ENCODE measurements at places on chromosomes 16 and 17. TPM values are rescaled to one million over a fixed set of nuclear protein-coding genes. Genes with fewer than 3 reads are reported as not detected.
A peak's percentile ranks its signal among the peaks of the same experiment; 100 is the strongest.

GRCh38 chr16:50396761-50397535 lies 28.2 kb upstream of the BRD7 start:
- DNase-seq = no peak
- H3K27me3 ChIP-seq = no peaks in the 10 kb centered on the region
- H3K27ac ChIP-seq = no peak overlapping the region
- no peaks in the 10 kb centered on the region for H3K4me1 ChIP-seq

DNA sequence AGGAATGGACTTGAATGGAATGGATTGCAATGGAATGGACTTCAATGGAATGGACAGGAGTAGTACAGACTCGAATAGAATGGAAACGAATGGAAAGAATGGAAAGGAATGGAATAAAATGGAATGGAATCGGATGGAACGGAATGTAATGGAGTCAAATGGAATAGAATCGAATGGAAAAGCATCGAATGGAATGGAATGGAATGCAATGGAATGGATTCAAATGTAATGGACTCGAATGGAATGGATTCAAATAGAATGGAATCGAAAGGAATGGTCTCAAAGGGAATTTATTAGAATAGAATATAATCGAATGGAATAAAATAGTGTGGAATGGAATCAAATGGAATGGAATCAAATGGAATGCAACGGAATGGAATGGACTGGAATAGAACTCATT lies 484.9 kb upstream of the WSB1 start:
- no peaks in the 10 kb centered on the region for H3K27me3 ChIP-seq
- no peaks in the 10 kb centered on the region for H3K36me3 ChIP-seq
- DNase-seq = no peak
- no peak overlapping the region for H3K27ac ChIP-seq
- no peaks in the 10 kb centered on the region for H3K4me1 ChIP-seq

DNA sequence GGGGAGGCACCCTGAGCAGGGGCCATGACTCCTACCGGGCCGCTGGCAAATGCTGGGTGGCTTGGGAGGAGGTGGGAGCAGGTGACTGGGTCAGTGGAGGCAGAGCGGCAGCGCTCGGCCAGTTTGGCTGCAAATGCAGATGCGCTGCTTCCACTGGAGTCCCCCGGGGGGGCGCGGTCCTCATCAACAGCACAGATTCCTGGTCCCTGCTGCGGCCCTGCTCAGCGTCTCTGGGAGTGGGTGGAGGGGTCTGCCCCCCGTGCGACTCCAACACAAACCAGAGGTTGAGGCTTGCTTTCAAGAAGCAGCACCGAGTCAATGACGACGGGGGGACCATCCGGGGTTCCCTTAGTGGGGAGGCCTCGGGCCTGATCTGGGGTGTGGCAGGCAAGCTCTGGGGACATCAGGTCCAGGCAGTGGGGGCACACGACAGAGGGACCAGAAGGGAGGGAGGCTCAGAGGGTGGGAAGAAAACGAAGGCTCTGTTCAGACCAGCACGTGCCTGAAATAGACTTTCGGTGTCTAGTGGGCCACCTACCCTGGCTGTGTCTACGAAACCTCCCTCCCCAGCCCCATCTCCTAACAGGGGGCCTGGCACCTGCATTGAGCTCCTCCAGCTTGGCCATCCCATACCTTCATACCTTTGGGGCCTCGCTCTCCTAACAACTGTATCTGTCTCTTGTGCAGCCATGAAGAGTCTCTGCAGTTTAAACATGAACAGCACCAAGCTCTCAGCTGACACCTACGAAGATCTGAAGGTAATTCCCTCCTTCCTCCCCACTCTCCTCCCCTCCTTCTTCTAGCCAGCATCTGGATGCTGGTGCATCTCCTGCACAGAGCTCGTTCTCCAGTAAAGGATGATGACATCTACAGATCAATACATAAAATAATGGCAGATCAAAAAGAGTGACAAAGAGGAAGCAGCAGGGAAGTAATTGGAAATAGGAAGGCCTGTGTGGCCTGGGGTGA lies 72.5 kb upstream of the PLCG2 start:
- H3K27ac ChIP-seq = no peak overlapping the region
- no peak overlapping the region for H3K4me3 ChIP-seq
- peak; percentile 67 for DNase-seq
- H3K4me1 ChIP-seq = peaks cover 9% of the 10 kb centered on the region
- H3K27me3 ChIP-seq = no peaks in the 10 kb centered on the region

- H3K4me3 ChIP-seq = no peak overlapping the region
- no peaks in the 10 kb centered on the region for H3K36me3 ChIP-seq
- no peaks in the 10 kb centered on the region for H3K27me3 ChIP-seq
- H3K27ac ChIP-seq = no peak overlapping the region
- no peak for DNase-seq
- H3K4me1 ChIP-seq = no peaks in the 10 kb centered on the region
These were observed 25.3 kb downstream of the SRL start for GRCh38 chr16:4216596-4216995.

HSD17B1 gene
- 0.54 TPM for total RNA-seq

ADAM11 gene
- total RNA-seq = 0.79 TPM

SLFN12 gene
- total RNA-seq = 21.6 TPM

DNA sequence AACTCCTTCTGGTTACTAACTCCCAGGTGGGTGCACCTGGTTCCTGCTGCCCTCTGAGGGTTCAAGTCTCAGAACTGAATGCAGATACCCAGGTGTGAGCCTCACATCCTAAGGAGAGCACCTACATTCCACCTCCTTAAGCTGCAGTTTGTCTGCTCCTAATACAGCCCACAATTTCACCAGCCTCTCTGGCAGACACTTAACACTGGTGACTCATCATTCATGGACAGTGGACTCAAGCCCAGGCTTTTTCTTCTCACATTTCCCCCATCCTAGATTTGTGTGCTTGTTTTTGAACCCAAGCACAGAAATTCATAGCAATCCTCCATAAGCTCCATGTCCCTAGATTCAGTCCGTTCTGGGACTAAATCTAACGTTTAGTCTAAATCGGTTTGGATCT lies 7.0 kb upstream of the MAF start:
- no peak overlapping the region for H3K27ac ChIP-seq
- peaks cover 14% of the 10 kb centered on the region for H3K4me1 ChIP-seq
- H3K4me3 ChIP-seq = no peak overlapping the region
- peaks cover 15% of the 10 kb centered on the region for H3K27me3 ChIP-seq
- H3K36me3 ChIP-seq = no peaks in the 10 kb centered on the region

DNA sequence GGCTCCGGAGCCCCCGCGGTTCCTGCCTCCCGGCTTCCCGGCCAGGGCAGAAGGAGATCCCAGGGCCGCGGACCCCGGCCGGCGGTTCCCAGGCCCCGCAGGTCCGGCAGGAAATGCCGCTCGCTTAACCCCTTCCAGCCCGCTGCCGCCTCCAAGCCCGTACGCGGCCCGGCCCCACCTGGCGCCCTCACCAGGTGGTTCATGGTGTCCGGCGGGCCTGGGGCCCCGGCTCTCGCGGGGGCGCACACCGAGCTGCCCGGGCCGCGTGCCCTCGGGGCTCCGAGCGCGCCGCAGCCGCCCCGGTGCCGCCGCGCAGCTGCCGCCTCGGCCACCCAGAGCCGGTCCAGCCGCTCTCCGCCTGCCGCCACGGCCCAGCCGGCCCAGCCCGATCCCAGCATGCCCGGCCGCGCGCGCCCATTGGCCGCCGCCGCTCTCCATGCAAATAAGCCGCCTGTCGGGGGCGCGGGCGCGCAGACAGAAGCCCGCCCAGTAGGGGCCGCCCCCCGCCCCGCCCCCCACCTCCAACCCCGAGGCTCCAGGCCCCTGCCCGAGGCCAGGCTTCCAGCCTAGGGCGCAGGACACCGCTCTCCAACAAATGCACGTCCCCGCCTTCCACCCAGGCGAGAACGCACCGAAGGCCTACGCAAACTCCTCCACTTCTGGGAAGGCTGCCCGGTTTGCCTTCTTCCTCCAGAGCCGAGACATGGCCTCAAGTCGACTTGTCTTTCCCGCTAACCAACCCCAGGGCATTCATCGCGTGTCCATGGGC lies at the start of gene BCAR1:
Gene BCAR1 (minus strand): TSS at position 345 of the 769 bp plus-strand sequence. CDS start 142 bp downstream, at position 203.
- H3K27ac ChIP-seq = peak within 1 kb of the TSS; percentile 78
- peak; percentile 85 for DNase-seq
- H3K4me1 ChIP-seq = peaks cover 99% of the 10 kb centered on the region
- H3K27me3 ChIP-seq = peaks cover 21% of the 10 kb centered on the region

- no peaks in the 10 kb centered on the region for H3K27me3 ChIP-seq
- H3K36me3 ChIP-seq = no peaks in the 10 kb centered on the region
- H3K27ac ChIP-seq = no peak overlapping the region
- no peak for DNase-seq
These were observed 14.8 kb upstream of the WFDC1 start for GRCh38 chr16:84279881-84280280.

- H3K27me3 ChIP-seq = no peaks in the 10 kb centered on the region
- no peak for DNase-seq
- H3K27ac ChIP-seq = no peak overlapping the region
- H3K36me3 ChIP-seq = no peaks in the 10 kb centered on the region
- H3K4me1 ChIP-seq = peaks cover 22% of the 10 kb centered on the region
These were observed 10.5 kb downstream of the FTO start for GRCh38 chr16:53714205-53715022.

- DNase-seq = no peak
- no peak overlapping the region for H3K27ac ChIP-seq
- H3K36me3 ChIP-seq = no peaks in the 10 kb centered on the region
- H3K4me3 ChIP-seq = no peak overlapping the region
These were observed 10.8 kb upstream of the HSBP1 start for GRCh38 chr16:83797013-83797412.

DNA sequence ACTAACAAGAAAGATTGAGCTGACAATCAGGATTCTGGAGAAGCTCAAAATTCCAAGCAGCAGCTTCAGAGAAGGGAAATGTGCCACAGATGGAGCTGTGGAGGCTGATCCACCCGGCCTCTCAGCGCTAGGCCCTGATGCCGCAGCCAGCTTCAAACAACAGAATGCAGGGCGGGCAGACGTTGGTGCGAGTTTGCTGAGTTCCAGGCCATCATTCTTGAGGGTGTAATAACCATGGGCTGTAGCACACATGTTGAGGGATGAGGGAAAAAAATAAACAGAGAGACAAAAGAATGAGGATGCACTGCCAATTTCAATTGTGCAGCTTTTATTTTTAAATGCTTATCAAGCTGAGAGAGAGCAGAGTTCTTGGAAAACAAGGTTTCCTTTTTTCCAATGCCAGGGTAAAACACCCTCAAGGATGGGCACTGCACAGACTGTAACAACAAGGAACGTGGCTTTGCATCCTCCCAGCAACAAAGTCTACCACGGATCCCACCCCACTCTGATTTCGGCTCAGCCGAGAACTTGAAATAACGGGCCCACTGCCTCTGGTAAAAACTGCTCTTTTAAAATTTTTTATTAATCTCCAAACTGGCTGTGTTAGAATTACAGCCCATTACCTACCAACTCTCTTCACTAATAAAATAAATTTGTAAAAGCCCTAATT lies 90.2 kb downstream of the SMG6 start:
- H3K27ac ChIP-seq = peak overlapping the region; percentile 91
- DNase-seq = no peak
- H3K27me3 ChIP-seq = no peaks in the 10 kb centered on the region
- H3K4me3 ChIP-seq = no peak overlapping the region
- H3K36me3 ChIP-seq = peaks cover 12% of the 10 kb centered on the region

GRCh38 chr16:48136547-48137360 lies 19.0 kb downstream of the ABCC12 start:
- H3K36me3 ChIP-seq = no peaks in the 10 kb centered on the region
- no peak for DNase-seq
- no peaks in the 10 kb centered on the region for H3K27me3 ChIP-seq
- H3K4me1 ChIP-seq = no peaks in the 10 kb centered on the region

GRCh38 chr17:74856112-74856511 lies 3.6 kb downstream of the GRIN2C start:
- H3K36me3 ChIP-seq = no peaks in the 10 kb centered on the region
- DNase-seq = no peak
- no peak overlapping the region for H3K4me3 ChIP-seq
- H3K27ac ChIP-seq = no peak overlapping the region
- peaks cover 12% of the 10 kb centered on the region for H3K4me1 ChIP-seq
- H3K27me3 ChIP-seq = peaks cover 55% of the 10 kb centered on the region

GRCh38 chr17:1908699-1909309 lies 79.0 kb downstream of the RPA1 start:
- H3K4me3 ChIP-seq = no peak overlapping the region
- no peak for DNase-seq
- no peaks in the 10 kb centered on the region for H3K36me3 ChIP-seq

GRCh38 chr16:28321700-28322411 lies 29.5 kb downstream of the SBK1 start:
- H3K4me1 ChIP-seq = peaks cover 2% of the 10 kb centered on the region
- no peaks in the 10 kb centered on the region for H3K27me3 ChIP-seq
- no peak overlapping the region for H3K27ac ChIP-seq
- no peaks in the 10 kb centered on the region for H3K36me3 ChIP-seq
- H3K4me3 ChIP-seq = no peak overlapping the region
- DNase-seq = no peak

- no peaks in the 10 kb centered on the region for H3K27me3 ChIP-seq
- H3K4me3 ChIP-seq = no peak overlapping the region
- H3K36me3 ChIP-seq = no peaks in the 10 kb centered on the region
- no peak overlapping the region for H3K27ac ChIP-seq
- DNase-seq = no peak
These were observed 32.8 kb downstream of the CACNA1G start for GRCh38 chr17:50593321-50593720.

EVPLL gene
- not detected for total RNA-seq

DNA sequence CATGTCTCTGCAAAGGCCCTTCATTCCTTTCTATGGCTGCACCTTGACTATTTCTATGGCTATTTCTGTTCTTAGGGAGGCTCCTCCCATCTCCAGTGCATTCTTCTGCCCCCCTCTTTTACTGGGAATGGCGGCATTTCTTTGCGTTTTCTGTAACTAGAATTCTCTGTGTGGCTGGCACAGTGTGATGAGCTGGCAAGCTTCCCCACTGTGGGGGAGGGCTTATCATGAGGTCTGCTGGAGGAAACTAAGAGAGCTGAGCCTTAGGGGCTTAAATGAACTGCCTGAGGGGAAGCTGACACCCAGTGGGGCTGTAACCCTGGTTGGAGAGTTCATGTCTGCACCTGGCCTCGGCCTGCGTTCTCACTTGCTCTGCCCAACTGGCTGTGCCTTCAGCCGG lies 1.5 kb upstream of the CARD14 start:
- no peak overlapping the region for H3K27ac ChIP-seq
- DNase-seq = no peak
- no peaks in the 10 kb centered on the region for H3K4me1 ChIP-seq

DNA sequence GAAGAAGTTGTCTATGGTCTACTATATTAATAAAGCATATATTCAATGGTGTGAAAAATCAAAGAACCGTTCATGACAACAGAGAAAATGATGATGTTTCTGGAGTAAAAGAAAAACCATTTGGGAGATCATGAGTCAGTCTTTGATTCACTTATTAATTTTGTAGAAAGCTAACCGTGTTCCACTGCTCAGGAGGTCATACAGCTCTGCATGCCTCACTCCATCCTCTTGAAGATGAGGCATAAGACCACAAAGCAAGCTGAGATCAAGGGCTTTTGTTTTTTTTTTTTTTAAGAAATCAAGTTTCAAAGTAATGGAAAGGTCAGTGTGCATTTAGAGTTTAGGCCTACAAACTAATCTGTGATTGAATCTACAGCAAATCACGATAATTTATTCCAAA lies 206.4 kb downstream of the CEP112 start:
- no peaks in the 10 kb centered on the region for H3K4me1 ChIP-seq
- no peaks in the 10 kb centered on the region for H3K36me3 ChIP-seq
- no peaks in the 10 kb centered on the region for H3K27me3 ChIP-seq
- DNase-seq = no peak
- H3K27ac ChIP-seq = no peak overlapping the region

BRIP1 gene
- total RNA-seq = 2.6 TPM

CA5A gene
- not detected for total RNA-seq

ICAM2 gene
- 136 TPM for total RNA-seq

- no peaks in the 10 kb centered on the region for H3K27me3 ChIP-seq
- DNase-seq = no peak
- no peak overlapping the region for H3K27ac ChIP-seq
- H3K4me1 ChIP-seq = no peaks in the 10 kb centered on the region
- no peak overlapping the region for H3K4me3 ChIP-seq
These were observed 29.4 kb downstream of the COG7 start for GRCh38 chr16:23423496-23424049.

HOXB9 gene
- not detected for total RNA-seq

Data from spleen (tissue), 13 donors.